NCI-H524 treated with DMSO at 0.1 percent for 48 hours (cell line): ENCODE measurements at places on chromosomes 1 and 21.

GRCh38 chr1:36752891-36753361 lies 270.2 kb upstream of the CSF3R start:
- no peak for DNase-seq

GRCh38 chr1:199660071-199660470 lies 367.4 kb upstream of the NR5A2 start:
- DNase-seq: no peak

- no peak for DNase-seq
Measured at GRCh38 chr1:60234776-60235175, 161.2 kb upstream of the C1orf87 start.

GRCh38 chr1:213984387-213985208 lies 3.2 kb upstream of the PROX1 start:
- no peak for DNase-seq

- no peak for DNase-seq
Measured at GRCh38 chr1:67169496-67169895, 3.2 kb downstream of the IL23R start.

GRCh38 chr1:203271962-203272632 lies 33.2 kb upstream of the BTG2 start:
- no peak for DNase-seq

DNA sequence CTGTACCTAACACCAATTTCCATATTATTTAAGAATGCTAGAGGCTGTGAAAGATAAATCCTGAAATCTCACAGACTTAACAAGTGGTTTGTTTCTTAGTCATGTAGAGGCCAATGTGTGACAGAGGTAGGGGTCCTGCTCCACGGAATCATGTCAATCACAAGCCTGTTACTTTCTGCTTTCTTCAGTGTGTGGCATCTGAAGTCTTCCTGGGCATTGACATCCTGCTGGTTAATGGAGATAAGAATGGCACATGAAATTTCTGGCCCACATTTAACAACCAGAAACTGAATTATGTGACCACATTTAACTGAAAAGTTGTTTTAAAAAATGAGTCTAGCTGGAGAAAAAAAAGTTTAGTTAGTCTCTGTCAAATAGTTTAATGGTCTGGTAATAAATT lies 68.3 kb upstream of the PLA2G4A start:
- no peak for DNase-seq

DNA sequence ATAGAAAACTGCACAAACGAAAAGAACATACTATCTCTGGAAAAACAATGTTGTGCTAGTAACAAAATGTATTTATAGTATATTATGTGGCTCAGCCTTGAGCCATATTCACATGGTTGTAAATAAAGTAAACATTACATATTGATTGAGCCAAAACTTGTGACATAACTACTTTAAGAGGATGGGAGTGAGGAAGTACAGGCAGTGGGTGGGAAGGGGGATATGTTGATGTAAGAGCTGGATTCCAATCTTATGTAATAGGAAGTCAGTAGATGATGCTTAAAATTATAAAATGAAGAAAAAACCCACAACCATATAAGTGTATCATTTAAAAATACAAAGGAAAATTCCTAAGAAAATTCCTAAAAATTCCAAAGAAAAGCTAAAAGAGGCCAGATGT lies 42.7 kb downstream of the RHOU start:
- no peak for DNase-seq

DNA sequence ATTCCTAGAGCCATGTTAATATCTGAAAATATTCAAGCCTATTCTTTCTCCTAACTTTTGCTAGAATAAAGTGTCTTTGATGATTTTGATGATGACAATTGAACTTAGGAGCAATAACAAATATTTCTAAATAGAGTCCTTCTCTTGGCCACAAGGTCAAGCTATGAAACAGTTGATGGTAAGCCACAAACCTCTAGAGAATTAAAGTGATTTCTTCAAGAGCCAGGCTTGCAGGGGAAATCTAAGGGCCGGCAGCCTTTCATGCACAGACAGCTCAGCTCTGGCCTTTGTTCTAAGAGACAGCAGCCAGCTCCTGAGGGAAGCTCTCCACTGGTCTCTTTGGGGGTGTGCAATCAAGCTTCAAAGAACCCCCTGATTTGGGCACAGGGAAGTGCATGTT lies 59.0 kb downstream of the SUSD4 start:
- no peak for DNase-seq

DNA sequence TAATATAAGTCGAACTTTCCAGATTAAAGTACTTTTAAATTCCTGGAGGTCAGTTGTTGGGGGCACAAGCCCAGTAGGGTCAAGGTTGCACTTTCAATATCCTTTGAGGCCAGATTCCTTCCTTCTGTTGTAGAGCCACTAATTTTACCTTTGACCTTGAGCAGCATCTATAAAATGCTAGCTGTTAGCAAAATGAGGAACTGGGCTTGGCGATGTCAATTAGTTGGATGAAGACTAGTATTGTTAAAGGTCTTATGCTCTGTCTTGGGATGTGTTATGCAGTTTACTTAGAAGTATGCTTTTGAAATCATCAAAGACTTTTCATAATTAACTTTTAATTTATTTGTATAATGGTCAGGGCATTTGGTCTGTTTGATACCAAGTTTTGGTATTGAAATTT lies 425.9 kb upstream of the PROX1 start:
- no peak for DNase-seq

- DNase-seq: no peak
Measured at GRCh38 chr1:84525779-84526178, 19.4 kb upstream of the GNG5 start.

- no peak for DNase-seq
Measured at GRCh38 chr1:72060466-72061245, 221.7 kb downstream of the NEGR1 start.

- DNase-seq: no peak
Measured at GRCh38 chr1:10975567-10976326, 36.7 kb upstream of the TARDBP start.

GRCh38 chr1:27192039-27192529 lies 37.2 kb upstream of the SLC9A1 start:
- DNase-seq: no peak

GRCh38 chr1:14811573-14811972 lies 213.1 kb downstream of the KAZN start:
- DNase-seq: no peak

DNA sequence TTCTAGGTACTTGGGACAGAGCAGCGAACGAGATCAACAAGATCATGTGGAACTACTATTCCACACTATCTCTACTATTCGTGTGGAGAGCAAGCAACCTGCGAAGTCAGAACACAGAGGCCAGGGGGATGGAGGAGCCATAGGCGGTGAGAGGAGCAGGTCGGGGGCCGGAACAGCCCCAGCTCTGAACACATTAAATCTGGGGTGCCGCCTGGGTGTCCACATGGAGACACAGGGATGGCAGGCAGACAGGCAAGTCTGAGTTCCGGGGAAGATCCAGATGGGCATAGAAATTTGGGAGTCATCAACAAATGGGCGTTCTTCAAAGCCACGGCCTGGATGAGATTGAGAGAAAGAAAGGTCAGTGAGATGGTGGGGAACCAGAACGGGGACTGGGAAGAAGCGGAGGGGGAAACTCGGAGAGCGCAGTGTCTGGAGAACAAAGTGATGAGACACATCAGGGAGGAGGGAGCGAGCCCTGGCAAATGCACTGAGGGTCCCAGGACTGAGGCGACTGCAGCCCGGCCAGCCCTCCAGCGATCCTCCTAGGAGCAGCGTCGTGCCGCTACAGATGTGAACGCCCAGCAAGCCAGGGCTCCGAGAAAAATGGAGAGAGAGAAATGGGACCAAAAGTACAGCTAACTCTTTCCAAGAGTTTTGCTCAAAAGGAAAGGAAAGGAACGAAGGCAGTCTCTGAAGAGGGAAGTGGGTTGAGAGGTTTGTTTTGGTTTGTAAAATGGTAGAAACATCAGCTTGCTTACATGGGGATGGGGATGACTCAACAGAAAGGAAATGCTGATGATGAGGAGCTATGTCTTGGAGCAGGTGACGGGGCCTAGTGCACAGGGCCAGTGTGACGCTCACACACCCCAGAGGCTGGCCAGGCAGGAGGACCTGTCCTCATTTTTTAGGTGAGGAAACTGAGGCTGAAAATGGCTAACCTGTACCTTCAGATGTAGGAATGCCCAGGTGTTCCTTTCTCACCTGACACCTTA lies 84.5 kb downstream of the GLIS1 start:
- DNase-seq: no peak

- DNase-seq: no peak
Measured at GRCh38 chr1:246629030-246629429, 62.8 kb downstream of the CNST start.

GRCh38 chr1:193211539-193211938 lies 25.1 kb upstream of the B3GALT2 start:
- DNase-seq: no peak

GRCh38 chr1:24189528-24189927 lies 2.4 kb upstream of the IFNLR1 start:
- no peak for DNase-seq

- no peak for DNase-seq
Measured at GRCh38 chr1:21630571-21631343, 38.4 kb downstream of the RAP1GAP start.

DNA sequence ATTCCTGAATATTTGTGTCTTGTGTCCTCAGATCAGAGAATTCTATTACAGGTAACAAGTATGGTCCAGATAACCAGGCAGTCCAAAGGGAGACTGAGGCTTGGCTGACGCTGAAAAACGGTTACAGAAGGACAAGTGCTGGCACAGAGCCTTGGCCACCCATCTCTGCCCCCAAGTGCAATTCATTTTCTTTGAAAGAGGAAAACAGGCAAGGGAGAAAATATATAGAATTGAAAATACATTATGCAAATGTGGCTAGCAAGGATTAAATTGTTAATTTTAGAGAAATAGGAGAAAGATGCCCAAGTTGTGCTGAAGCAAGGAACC lies 1.2 kb downstream of the SORT1 start:
- DNase-seq: no peak

- DNase-seq: no peak
Measured at GRCh38 chr1:42686418-42686817, 4.2 kb downstream of the YBX1 start.

DNA sequence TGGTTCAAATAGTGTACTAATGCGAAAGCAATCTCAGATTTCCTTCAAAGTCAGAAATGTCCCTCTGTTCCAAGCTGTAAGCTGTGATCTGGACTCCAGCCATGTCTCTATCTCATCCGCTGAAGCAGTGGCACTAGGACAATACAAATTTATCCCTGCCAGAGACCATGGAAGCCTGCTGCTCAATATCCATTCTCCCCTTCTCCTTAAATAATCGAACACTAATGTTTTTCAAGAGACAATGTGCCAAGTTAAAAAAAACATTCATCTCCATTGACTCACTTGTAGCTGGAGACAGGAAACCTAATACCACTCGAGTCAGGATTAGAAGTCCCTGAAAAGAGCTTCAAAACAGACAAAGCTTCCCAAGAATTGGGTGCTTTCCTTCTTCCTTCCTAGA lies 38.5 kb upstream of the PGBD5 start:
- DNase-seq: peak; percentile 72

DNA sequence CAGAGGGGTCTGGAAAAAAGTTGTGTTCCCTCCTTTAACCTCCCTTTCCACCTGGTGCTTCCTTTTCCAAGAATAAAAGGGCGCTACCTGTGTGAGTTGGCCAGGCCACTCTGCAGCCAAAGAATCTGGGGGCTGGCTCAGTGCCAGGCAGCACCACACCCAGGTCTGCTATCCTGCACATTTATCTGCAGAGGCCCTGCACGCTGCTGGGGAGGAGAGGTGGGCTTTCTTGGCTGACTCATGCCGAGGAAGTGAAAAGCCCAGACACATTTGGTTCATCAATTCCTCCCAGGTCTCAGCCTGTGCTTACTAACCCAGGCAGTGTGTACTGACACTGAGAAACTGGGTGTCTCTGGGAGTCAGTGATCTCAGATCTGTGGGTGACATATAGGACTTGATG lies 79.8 kb upstream of the F3 start:
- DNase-seq: no peak

- no peak for DNase-seq
Measured at GRCh38 chr1:221800831-221801230, 58.9 kb upstream of the DUSP10 start.

- peak; percentile 25 for DNase-seq
Measured at GRCh38 chr1:209095627-209096595, 487.6 kb upstream of the CAMK1G start.

- no peak for DNase-seq
Measured at GRCh38 chr1:228089519-228090380, 7.2 kb downstream of the ARF1 start.

GRCh38 chr1:39691383-39692151 lies at the start of gene HPCAL4:
Gene HPCAL4 (minus strand): TSS chr1:39691433. CDS start chr1:39684603, 6,830 bp downstream.
- peak; percentile 42 for DNase-seq

- DNase-seq: no peak
Measured at GRCh38 chr1:210822932-210823331, 311.0 kb downstream of the KCNH1 start.

DNA sequence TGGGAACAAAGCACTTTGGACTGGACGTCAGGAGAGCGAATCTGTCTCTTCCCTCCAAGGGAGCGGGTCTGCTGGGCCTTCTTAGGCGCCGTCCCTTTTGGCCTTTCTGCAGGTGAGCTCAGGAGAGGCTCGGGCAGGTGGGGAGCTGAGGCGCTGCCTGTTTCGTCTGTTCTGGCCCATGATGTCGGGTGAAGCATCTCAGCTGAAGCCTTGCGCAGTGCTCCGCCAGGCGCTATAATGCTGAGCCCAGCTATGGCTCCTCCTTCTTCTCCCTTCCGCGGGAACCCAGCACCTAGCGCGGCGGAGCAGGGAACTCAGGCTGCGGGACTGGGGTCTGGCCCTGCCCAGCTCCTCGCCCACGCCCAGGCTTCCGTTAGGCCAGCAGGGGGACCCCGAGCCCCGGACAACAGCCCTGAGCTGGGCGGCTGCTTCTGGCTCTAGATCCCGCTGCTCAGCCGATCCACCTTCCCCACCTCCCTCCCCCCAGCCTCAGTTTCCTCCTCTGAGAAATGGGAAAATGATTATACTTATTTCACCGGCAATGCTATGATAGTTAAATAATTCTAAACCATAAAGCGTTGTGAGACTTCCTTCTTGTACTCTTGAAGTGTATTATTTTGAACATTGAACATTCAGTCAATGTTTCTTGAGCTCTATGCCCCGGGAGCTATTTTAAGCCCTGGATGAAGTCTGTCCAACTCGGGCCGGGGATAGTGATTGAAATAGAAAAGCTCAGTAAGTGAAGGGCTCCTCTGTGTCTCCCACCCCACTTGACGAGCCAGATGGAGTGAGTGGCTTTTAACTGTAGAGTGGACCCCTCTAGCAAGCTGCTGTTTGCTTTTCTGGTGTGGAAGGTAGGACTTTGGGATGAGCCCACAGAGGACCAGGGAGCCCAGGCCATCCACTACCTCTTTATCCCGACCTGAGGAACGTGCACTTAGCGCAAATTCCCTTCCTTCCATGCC lies 9.6 kb upstream of the ADORA1 start:
- no peak for DNase-seq

DNA sequence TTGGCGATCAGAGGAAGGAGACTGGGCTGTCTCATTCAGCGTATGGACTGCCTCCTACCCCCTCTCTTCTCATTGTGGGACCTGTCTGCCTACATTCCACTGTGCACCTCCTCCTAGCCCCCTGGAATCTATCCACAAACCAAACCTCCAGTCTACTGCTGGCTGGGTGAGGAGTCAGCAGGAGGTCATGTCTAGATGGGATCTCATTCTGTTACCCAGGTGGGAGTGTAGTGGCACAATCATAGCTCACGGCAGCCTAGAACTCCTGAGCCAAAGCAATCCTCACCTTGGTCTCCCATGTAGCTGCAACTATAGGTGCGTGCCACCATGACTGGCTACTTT lies 18.0 kb upstream of the TTC22 start:
- no peak for DNase-seq
